ENCODE measurements at places on chromosomes 1 and 21.

- DNase-seq = no peak
Observed at GRCh38 chr21:37905291-37905690, 11.0 kb downstream of the KCNJ6 start.

GRCh38 chr1:154712166-154712810 lies 104.3 kb upstream of the ADAR start:
- no peak for DNase-seq

GRCh38 chr1:48616710-48617109 lies 144.7 kb upstream of the SPATA6 start:
- no peak for DNase-seq

GRCh38 chr1:231070758-231071444 lies 30.8 kb upstream of the FAM89A start:
- no peak for DNase-seq

GRCh38 chr21:45768011-45768739 lies 124.7 kb downstream of the PCBP3 start:
- no peak for DNase-seq

- DNase-seq = no peak
Observed at GRCh38 chr1:79657951-79658658, 651.6 kb upstream of the ADGRL4 start.

GRCh38 chr21:44459712-44460440 lies 4.6 kb downstream of the LRRC3 start:
- DNase-seq = no peak

- no peak for DNase-seq
Observed at GRCh38 chr1:55362558-55362957, 147.4 kb upstream of the USP24 start.

DNA sequence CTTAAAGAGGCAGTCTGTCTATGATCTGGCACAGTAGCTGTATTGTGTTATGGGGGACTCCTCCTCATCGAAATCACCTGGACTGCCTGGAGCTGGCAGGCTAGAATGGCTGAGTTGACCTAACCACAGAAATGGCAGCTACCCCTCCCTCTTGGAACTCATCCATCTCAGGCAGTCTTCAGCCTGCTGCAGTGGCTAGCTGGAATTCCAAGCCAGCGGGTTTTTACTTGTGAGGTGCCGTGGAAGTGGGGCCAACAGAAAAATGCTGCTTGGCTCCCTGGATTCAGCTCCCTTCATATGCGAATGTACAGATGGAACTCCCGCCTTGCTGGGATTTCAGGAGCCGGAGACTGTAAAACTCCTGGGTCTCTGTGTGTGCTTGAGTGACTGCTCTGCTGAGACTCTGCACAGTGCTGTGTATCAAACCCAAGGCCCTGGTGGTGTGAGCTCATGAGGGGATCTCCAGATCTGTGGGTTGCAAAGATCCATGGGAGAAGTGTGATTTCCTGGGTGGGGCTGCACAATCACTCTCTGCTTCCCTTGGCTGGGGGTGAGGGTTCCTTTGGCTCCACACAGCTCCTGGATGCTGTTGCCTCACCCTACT lies 316.9 kb downstream of the CTH start:
- no peak for DNase-seq

DNA sequence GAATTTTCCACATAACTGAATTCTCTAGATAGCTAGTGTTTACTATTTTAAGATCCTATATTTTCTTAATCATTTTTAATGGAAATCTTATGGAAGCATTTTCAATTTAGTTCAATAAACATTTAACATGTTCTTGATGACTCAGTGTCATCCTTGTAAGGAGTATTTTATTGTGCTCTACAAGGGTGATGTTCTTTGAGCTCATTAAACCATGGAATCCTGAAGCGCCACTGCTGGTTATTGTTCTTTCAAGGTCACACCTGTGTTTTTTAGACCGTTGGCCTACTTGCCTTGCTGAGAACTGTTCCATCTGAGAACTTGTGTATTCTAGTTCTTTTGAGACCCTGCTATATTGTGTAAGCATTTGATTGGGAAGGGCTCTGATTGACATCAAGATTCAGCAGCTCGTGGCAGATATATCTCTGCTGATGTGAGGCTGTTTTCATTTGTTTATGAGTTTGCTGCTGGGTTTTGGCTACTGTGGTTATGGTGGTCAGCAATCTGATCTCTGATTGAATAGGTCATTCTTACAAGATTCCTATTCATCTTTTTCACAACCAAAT lies 132.0 kb downstream of the GIPC2 start:
- DNase-seq = no peak

DNA sequence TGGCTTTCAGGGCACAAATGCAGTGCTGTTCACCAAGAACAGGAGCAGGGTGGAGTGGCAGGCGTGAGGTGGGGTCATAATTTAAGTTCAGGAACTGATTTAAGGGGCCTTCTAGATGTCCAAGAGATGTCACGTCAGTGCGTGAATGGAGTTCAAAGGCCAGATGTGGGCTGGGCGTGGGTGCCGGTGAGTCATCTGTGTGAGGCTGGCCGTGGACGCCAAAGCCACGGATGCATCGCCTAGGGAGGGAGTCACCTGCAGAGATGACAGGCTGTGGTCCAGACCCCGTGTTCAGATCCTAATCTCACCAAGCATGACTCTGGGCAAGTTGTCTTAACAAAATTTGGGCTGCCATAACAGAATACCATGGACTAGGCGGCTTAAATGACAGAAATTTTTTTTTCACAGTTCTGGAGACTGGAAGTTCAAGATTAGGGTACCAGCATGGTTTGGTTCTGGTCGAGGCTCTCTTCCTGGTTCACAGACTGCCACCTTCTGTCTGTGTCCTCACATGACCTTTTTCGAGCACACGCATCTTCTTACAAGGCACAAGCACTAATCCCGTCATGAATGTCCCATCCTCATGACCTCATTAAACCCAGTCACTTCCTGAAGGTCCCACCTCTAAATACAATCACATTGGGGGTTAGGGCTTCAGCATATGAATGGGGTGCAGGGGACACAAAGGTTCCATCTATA lies 109.6 kb downstream of the PRDM2 start:
- peak; percentile 59 for DNase-seq

DNA sequence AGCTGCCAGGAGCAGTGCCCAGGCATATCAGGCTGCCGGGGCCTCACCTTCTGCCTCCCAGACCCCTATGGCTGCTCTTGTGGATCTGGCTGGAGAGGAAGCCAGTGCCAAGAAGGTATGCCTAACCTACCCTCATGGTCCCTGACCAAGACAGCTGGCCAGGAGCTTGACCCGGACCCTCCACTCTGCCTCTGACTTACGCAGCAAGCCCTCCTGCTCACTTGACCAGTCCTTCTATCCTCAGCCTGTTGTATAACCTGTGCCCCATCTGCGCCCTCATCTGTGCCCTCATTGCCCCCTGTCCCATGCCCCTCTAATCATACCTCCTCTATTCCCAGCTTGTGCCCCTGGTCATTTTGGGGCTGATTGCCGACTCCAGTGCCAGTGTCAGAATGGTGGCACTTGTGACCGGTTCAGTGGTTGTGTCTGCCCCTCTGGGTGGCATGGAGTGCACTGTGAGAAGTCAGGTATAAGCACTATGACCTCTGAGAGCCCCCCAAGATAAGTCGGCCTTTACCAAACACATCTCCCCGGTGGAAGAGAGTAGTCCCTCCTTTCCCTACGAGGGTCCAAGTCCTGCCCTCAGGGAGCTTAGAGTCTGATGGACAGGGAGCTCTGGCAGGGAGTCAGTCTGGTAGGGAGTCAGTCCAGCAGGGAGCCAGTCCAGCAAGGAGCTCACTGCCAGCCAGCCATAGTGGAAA lies 6.8 kb downstream of the TIE1 start:
- no peak for DNase-seq

DNA sequence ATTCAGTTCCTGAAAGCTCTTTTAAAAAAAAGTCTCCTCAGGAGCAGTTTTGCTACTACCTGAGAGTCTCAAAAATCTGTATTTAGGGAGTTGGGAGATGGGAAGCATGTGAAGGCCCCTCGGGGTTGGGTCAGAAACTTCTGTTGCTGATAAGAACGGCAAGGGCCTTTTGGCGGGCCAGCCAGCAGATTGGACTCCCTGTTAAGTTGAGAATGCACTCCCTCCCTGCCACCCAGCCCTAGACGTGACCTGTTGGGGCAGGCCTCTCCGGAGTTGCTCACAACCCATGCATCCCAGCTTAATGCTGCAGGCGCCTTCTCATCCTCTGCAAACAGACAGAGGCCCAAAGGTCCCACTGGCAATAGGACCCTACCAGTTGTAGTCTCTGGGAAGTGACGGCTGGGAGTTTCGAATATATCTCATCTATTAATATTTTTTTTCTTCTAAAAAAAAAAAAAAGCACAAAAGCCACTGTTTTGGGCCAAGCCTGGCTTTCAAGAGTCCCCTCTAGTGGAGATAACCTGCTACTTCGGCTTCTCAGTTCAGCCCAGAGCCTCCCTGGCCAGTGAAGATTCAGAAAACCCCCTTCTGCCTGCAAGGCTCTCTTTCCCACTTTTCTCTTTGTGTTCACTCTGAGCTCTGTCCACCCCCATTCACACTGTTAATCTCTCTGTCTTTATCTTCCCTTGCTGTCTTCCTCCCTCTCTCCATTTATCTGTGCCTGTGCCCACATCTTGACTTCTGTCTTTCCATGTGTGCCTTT lies 5.3 kb downstream of the PLXNA2 start:
- no peak for DNase-seq

DNA sequence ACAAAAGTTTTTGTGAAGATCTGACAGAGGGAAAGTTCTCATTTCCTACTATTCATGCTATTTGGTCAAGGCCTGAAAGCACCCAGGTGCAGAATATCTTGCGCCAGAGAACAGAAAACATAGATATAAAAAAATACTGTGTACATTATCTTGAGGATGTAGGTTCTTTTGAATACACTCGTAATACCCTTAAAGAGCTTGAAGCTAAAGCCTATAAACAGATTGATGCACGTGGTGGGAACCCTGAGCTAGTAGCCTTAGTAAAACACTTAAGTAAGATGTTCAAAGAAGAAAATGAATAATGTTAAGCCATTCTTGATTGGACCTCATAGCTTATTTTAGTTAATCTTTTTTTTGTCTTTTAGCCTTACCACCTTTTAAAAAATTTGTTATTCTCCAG lies 14.1 kb downstream of the GGPS1 start:
- no peak for DNase-seq

DNA sequence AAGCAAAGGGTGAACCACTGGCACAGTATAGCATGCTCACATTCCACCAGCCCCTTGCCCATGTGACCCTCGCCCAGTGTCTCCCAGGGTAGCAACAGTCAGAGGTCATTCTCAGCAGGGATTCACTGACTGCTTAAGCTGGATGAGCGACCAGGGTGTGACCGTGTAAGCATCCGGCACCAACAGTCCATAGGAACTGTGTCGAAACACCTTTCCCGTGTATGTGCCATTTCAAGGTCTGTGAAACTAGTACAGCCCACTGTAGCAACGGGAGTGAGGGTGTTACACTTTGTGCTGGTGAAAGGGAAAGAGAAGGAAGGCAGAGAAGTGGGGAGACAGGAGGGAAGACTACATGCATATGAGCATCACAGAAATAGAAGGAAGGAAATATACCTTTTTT lies 10.8 kb downstream of the PIK3C2B start:
- DNase-seq = no peak

- DNase-seq = no peak
Observed at GRCh38 chr1:94081566-94082344, 39.2 kb downstream of the ABCA4 start.

DNA sequence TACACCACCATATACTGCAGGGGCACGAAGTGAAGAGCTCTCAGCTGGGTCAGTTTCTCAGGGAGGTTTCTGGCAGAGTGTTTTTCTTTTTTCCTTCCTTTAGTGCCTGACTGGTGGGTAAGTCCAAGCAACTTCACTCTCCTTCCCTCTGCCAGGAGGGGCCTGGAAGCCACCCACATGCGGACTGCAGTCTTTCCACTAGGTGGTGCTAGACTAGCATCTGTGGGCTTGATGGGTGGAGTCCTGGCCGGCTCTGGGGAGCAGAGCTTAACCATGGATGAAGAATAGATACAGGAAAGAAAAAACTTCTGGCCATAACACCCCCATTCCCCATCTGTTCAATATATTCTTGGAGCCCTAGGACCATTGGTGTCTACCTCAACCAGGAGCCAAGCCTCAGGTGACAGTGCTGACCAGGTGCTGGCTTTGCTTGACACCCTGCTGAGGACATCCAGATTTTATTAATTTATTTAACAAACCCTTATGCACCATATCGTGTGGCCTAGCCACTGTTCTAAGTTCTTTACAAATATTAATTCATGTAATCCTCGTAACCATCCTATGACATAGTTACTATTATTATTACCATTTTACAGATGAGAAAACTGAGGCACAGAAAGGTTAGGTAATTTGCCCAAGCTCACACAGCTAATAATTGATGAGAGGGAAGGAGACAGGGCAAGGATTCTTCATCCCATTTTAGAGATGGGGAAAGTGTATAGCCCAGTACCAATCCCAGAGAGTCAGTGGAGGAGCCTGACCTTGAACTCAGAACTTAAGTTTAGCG lies 126.7 kb upstream of the CSF3R start:
- no peak for DNase-seq

GRCh38 chr1:235077571-235078479 lies 50.8 kb downstream of the TOMM20 start:
- no peak for DNase-seq

DNA sequence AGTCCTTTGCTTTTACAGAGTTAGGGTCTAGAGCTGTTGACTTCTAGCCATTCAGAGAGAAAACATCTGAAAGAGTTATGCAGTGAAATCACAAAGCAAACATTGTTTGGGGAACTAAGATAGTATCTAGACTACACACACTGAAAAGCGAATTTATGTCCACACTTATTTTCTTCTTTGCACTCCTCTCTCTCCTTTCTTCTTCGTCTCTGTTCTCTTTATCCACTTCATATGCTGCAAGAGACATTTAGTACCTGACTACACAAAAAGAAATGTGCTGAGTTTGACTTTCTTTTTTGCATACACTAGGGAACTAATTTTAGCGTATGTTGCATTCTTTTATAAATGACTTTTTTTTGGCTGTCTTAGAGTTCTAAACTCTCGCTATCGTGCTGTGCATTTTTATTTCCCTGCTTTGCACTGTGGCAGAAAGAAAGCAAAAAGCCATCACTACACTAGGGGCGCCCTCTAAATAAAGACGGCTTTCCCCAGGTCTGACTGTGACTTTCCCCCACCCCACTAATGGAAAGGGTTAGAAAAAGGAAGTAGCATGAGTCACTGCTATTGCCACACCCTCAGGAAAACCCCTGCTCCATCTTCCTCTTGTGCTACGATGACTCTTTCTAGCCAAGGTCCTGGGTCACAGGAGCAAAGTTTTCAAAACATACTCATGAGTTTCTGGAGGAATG lies 65.7 kb downstream of the MAP3K7CL start:
- peak; percentile 35 for DNase-seq

Measured in T-helper 22 cell (primary cell).